ENCODE measurements at places on chromosomes 1 and 21.
A peak's percentile ranks its signal among the peaks of the same experiment; 100 is the strongest.

- DNase-seq = peak; percentile 43
Observed at GRCh38 chr1:107138166-107138565, 2.7 kb upstream of the NTNG1 start.

DNA sequence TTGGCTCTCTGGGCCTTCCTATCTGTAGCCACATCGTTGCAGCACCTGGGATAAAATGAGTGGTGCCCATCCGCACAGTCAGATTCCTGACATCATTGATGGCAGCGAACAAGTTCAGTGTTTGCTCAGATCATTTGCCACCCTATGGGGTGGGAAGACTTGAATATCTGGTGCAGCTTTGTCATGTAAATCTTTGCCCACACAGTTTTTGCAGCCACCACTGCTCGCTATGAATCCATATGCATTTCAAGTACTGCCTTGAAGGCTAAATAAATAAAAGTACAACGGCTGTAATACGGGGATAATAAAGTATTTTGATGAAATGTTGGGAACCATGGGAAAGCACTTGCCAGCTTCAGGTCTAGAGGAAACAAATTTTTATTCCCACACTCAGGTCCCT lies 56.3 kb upstream of the COA6 start:
- no peak for DNase-seq

- DNase-seq = peak; percentile 90
Observed at GRCh38 chr1:8083739-8084484, 57.8 kb upstream of the ERRFI1 start.

- peak; percentile 13 for DNase-seq
Observed at GRCh38 chr1:116856312-116856711, 53.4 kb upstream of the PTGFRN start.

DNA sequence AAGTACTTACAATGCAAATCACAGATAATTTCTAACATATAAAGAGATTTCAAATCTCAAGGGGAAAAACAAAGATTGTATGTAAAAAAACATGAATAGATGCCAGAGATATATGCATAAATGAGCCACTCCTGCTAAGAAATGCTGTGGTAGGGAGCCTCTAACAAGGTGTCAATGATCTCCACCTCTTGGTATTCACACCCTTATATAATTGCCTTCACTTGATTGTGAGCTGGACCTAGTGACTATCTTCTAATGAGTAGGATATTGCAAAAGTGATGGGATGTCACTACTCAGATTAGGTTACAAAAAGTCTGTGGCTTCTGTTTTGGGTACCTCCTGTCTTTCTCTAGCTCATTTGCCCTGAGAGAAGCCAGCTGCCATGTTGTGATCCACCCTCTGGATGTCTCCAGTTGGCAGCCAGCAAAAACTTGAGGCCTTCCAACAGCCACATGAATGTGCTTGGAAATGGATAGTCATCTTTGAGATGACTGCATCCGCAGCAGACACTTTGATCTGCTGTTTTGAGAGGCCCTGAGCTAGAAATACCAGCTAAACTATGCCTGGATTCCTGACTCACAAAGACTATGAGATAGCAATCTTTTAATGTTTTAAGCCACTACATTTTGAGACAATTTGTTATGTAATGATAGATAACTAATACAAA lies 196.1 kb upstream of the FGGY start:
- peak; percentile 64 for DNase-seq

DNA sequence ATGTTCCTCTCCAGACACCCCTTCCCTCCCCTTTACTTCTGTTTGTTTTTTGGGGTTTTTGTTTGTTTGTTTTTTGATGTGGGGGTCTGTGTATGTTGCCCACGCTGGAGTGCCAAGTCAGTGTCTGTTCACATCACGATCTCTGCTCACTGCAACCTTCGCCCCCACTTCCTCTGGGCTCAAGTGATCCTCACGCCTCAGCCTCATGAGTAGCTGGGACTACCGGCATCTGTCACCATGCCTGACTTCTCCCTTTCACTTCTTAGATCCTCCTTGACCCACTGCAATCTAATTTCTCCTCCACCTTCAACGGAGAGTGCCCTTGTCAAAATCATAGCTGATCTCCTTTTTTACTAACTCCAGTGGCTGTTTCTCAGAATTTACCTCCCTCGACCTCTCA lies 100.7 kb upstream of the KIF26B start:
- no peak for DNase-seq

DNA sequence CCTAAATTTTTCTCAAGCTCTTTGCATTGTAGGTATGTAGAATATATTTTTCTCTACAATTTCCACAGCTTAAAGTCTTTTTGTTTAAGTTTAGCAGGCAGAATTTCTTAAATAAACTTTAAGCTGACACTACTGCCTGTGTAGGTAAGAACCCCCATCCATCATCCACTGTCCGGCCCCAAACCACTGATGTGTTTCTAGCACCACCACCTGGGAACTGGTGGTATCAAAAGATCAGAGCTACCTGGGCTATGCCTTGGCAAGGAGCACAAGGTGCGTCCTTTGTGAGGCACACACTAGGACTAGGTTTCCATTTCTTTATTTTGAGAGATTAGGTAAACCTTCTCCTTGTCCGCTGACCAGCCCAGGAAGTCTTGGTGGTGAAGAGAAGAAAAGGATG lies 10.5 kb upstream of the LELP1 start:
- no peak for DNase-seq

GRCh38 chr1:235941876-235942624 lies 75.3 kb upstream of the LYST start:
- DNase-seq = no peak

DNA sequence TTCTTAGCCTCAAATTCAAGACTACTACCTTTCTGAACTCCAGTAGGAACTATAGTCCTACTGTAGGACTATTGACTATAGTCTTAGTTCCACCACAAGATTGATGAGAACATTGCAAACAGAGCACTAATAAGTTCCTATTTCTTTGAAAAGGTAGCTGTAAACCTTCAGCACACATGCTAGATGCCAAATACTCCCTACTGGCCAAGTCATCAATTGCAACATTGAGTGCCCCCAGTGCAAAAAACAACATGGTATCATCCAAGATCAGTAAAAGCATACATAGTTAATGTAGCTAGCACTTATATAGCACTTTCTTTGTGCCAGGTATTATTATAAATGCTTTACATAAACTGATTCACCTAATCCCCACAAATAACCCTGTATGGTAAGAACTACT lies 99.8 kb downstream of the MRPL39 start:
- no peak for DNase-seq

- peak; percentile 58 for DNase-seq
Observed at GRCh38 chr1:183676586-183677189, 23.6 kb upstream of the APOBEC4 start.

DNA sequence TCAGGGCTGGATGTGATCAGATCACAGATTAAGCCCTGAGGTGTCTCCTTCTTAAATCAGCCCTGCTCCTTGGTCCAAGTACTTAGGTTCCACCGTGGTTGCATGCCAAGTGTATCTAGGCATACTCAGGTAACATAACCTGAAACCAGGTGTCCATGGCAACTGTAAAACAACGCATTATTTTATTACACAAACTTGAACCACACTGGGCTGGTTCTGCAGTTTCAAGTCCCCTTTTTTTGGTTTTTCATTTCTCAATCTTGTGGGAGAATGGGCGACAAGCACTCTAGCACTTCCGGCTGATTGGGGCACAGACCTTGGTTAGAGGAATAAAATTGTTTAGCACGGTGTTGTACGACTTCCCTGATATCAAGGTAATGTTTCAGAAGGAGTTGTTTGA lies 65.2 kb downstream of the GBP6 start:
- no peak for DNase-seq

DNA sequence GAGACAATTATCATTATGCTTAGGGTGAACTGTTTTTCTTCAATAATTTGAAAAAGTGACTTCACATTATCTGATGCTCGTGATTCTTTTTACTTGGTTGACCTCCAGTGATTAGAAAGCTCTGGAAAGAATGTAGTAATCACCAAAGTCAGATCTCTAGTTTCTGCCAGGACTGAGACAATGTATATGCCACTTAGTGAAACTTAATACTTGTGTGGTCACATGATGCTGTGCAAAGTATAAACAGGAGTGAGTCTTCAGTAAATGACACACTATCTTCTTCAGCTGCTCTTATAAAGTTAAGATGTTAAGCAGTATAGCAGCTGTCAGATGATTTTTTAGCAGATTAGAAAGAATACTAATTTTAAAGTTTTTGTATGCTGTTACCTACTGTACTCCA lies 17.2 kb downstream of the VCAM1 start:
- peak; percentile 63 for DNase-seq

DNA sequence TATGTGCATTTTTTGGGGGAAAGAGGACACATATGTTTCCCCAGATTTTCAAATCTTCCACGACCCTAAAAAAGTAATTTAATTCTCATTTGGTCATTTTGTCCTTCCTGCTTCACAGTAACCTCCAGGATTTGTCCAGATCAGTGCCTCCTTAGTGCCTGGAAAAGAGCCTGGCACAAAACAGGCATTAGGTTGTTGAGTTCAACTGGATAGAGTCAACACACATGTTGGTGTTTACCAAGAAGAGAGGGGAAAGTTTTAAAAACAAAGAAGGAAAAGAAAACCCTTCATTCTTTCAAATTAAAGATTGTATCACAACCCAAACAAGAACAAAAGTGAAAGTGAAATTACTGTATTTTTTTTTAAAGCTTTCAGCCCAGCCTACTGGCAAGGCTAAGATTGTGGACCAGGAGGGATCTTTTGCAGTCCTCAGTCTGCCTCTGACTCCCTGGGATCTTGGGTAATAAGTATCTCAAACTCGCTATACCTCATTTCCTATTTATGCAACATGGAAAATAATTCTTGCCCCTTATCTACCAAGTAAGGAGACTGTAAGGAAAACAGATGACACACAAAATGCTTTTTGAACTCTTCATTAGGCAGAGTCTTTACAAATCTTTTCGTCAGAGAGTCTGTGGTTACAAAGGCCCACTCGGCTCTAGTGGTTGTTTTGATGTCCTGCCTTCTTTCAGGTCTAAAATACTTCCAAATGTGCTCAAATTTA lies 57.8 kb downstream of the ZNF281 start:
- DNase-seq = peak; percentile 99

GRCh38 chr1:61626816-61627215 lies 98.1 kb downstream of the TM2D1 start:
- DNase-seq = peak; percentile 30

- DNase-seq = no peak
Observed at GRCh38 chr1:31900790-31901189, 37.4 kb downstream of the PTP4A2 start.

DNA sequence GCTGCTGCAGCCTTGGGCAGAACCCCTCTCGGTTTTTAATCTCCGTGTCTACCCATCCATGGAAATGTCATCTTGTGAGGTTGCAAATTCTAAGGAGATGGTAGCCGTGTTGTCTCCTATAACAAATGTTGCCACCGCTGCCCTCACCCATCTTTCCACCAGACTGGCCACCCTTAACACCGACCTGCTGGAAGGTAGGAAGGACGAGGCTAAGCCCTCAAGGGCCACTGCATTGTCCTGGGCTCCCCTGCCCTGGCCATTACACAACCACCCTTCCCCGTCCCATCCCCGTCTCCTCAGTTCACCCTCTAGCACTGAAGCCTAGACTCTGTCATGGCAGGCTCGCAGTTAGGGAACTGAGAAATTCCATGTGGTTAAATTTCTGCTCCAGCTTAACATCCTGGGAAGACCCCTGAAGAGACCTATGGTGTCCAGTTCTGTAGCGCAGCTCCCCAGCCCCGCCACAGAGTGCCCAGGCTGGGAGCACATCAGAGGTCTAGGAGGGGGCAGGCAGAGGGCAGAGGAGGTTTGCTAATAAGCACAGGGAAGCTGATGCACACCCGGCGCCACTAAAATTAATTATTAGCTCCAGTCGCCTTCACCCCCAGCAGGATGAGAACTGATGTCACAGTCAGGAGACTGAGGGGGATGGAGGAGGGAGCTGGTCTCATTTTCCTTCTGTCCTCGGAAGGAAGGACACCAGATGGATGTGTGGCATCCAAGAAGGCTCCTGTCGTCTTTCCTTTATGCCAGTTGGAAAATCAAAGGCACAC lies 38.3 kb downstream of the STUM start:
- DNase-seq = no peak

DNA sequence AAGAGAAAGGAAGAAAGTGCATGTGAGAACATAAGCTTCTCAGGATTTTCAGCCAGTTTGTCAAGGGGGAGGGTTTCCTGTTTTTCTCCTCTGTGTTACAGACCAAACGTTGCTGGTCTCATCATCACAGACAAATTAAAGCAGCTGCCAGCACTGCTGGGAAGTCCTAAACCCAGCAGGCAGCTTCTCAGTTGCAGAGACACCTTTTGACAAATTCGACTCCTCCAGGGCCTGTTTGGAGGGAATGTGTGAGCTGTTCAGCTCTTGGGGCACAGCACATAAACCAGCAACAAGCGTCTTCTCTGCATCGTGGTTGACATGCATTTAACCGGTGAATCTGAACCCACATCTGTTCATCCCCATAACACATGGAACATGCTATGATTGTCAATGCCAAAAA lies 454.6 kb upstream of the RUNX1 start:
- peak; percentile 35 for DNase-seq

GRCh38 chr1:31904339-31905092 lies 33.7 kb downstream of the PTP4A2 start:
- peak; percentile 23 for DNase-seq

DNA sequence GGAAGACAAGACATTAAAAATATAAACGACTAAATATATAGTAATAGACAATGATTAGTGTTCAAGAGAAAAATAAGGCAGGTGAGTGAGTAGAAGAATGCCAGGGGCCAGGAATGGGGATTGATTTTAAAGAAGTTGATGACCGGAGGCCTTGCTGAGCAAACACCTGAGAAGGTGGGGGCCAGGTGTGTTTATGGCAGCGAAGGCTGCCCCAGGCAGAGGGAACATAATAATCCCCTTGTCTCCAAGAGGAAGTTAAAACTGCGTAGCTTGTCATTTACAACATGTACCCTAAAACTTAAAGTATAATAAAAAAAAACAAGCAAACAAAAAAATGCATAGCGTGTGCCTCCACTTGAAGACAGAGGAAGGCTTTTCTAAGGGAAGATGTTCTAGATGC lies 220.3 kb downstream of the URB2 start:
- no peak for DNase-seq

DNA sequence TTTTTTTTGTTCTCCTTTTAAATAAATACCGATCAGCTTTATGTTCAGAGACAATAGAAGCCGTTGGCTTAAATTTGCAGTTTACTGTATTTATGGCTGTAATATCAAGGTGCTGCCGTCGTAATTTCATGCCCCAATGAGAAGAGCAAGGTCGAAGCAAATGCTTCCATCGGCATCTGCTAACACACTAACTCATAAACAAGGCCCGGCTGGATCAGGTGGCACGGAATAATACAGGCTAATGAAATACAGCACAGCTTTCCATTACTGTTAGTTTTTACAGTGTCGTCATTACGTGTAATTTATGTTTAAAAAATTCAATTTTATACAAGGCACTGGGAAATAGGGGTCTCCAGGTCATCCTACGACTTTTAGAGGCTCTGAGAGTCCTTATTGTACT lies 119.0 kb downstream of the PEX14 start:
- no peak for DNase-seq

- DNase-seq = no peak
Observed at GRCh38 chr1:59689730-59690129, 125.0 kb upstream of the HOOK1 start.

Data from fibroblast of skin of right quadriceps (primary cell).